Chondrocyte (in vitro differentiated cells): ENCODE measurements at places on chromosomes 4 and X. TPM values are rescaled to one million over a fixed set of nuclear protein-coding genes. Genes with fewer than 3 reads are reported as not detected.

DNA sequence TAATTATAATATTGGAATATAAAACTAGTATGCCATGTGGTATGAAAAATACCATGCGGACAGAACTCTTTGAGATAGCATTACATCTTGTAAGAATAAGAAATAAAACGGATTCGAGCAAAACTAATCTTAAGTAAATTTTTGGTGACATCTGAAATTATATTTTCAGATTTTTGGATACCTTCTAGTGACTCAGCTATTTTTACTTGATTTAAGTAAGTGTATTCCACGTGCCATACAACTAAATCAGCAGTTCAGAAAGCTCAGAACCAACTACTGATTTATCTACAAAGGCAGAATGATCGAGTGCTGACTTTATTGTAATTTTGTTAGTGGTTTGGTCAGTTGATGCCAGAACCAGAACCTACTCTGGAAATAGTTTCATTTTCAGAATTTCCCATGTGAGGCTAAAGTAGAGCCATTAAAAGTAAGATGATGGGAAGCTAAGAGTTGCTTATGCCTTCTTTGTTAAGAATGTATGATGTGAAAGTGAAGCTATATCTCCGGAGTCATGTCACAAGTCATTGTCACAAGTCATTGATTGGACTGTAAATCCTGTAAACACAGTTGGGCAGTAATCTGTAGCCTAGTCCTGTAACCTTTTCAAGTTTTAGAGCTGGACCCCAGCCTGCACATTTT lies 4.0 kb downstream of the ING2 start:
- H3K27me3 ChIP-seq, result no peaks in the 10 kb centered on the region
- DNase-seq, result no peak
- peaks cover 16% of the 10 kb centered on the region for H3K4me1 ChIP-seq
- peaks cover 12% of the 10 kb centered on the region for H3K36me3 ChIP-seq
- H3K27ac ChIP-seq, result no peak overlapping the region

DNA sequence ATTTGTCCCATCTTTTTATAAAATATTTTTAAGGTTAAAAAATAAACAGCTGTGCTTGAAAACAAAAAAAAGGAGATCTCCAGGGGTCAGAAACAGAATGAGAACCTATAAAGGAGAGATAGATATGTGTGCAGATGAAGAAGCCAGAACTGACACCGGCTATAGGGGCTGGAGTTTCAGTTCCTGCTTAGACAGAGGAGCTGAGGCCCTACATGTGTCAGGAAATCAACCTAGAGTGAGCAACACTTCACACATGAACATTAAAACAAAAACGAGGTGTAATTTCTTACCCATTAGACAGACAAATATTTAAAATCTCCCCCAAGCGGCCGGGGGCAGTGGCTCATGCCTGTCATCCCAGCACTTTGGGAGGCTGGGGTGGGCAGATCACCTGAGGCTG lies 17.8 kb upstream of the HUWE1 start:
- no peak overlapping the region for H3K4me3 ChIP-seq
- no peaks in the 10 kb centered on the region for H3K4me1 ChIP-seq
- H3K27me3 ChIP-seq, result no peaks in the 10 kb centered on the region
- H3K36me3 ChIP-seq, result peaks cover 2% of the 10 kb centered on the region

ZDHHC15 gene
- 0.13 to 0.51 TPM (median 0.15 TPM) in 3 replicates for total RNA-seq

FAM53A gene
- total RNA-seq, result 6.9 to 8.0 TPM (median 7.3 TPM) in 3 replicates

- peaks cover 28% of the 10 kb centered on the region for H3K4me1 ChIP-seq
- no peak for DNase-seq
- no peaks in the 10 kb centered on the region for H3K27me3 ChIP-seq
- H3K4me3 ChIP-seq, result no peak overlapping the region
- no peak overlapping the region for H3K27ac ChIP-seq
- H3K36me3 ChIP-seq, result peaks cover 1% of the 10 kb centered on the region
Observed at GRCh38 chr4:56302760-56303159, 84.5 kb downstream of the AASDH start.

GAGE12H gene
- not detected in 3 replicates for total RNA-seq

SETD7 gene
- total RNA-seq, result 56.0 to 63.6 TPM (median 56.3 TPM) in 3 replicates

DNA sequence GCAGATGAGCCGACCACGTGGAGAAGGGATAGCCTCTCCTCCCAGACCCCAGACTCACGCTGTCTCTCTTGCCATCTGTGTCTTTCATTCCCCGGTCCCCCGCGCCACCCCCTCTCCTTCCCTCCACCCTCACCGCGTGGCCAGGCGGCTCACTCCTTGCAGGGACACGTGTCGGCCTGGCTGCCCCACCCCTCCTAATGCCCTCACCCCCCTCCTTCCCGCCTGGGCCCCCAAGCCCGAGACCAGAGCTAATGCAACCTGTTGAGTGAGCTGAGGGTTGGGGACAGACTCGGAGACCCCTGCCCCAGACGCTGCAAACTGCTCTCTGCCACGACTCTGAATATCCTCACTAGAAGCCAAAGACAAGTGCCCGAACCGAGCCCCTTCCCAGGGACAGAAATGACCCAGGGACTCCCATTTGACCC lies 1.8 kb downstream of the SLC38A5 start:
- H3K4me1 ChIP-seq, result peaks cover 23% of the 10 kb centered on the region
- H3K27me3 ChIP-seq, result no peaks in the 10 kb centered on the region
- H3K27ac ChIP-seq, result no peak overlapping the region
- no peaks in the 10 kb centered on the region for H3K36me3 ChIP-seq

PHKA1 gene
- total RNA-seq, result 5.2 to 8.0 TPM (median 5.3 TPM) in 3 replicates

LIN54 gene
- total RNA-seq, result 12.2 to 13.3 TPM (median 12.3 TPM) in 3 replicates

- H3K27me3 ChIP-seq, result peaks cover 6% of the 10 kb centered on the region
- no peak overlapping the region for H3K27ac ChIP-seq
- no peaks in the 10 kb centered on the region for H3K4me1 ChIP-seq
- DNase-seq, result peak; percentile 61
Observed at GRCh38 chr4:170805352-170805751, 715.6 kb upstream of the AADAT start.

NSG1 gene
- total RNA-seq, result 0.42 TPM in 1 of 3 replicates, not detected in the others

- no peak overlapping the region for H3K27ac ChIP-seq
- H3K4me1 ChIP-seq, result peaks cover 6% of the 10 kb centered on the region
- no peak overlapping the region for H3K4me3 ChIP-seq
- DNase-seq, result no peak
Observed at GRCh38 chrX:68838571-68838910, 9.7 kb downstream of the EFNB1 start.

ANOS1 gene
- 9.6 to 23.1 TPM (median 22.3 TPM) in 3 replicates for total RNA-seq

PAGE2B gene
- total RNA-seq, result not detected in 3 replicates

XAGE1A gene
- total RNA-seq, result not detected in 3 replicates

DNA sequence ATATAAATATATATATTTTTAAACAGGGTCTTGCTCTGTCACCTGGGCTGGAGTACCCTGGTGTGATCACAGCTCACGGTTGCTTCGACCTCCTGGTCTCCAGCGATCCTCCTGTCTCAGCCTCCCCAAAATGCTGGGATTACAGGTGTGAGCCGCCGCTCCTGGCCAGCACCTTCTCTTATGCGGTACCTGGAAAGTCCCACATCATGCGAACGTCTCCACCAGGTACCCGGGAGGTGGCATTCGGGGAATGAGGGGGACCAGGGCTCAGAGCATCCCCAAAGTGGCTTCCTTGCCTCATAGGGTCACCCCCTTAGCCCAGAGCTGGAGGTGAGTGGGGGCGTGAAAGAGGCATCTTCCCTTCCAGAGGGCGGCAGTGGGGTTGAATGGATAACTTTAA lies 84.0 kb upstream of the PPP2R3B start:
- peaks cover 10% of the 10 kb centered on the region for H3K4me1 ChIP-seq
- no peak overlapping the region for H3K27ac ChIP-seq
- peak; percentile 44 for DNase-seq
- no peak overlapping the region for H3K4me3 ChIP-seq
- no peaks in the 10 kb centered on the region for H3K36me3 ChIP-seq

TMEM144 gene
- 2.6 to 4.1 TPM (median 3.0 TPM) in 3 replicates for total RNA-seq

ARMCX1 gene
- 36.0 to 46.1 TPM (median 36.7 TPM) in 3 replicates for total RNA-seq

- no peak overlapping the region for H3K4me3 ChIP-seq
- peak overlapping the region; percentile 25 for H3K27ac ChIP-seq
- peaks cover 4% of the 10 kb centered on the region for H3K36me3 ChIP-seq
- DNase-seq, result no peak
Observed at GRCh38 chrX:118603981-118604380, 108.4 kb downstream of the DOCK11 start.

GRCh38 chr4:118033148-118034052 lies 886 bp upstream of the NDST3 start:
- peaks cover 13% of the 10 kb centered on the region for H3K4me1 ChIP-seq
- H3K27ac ChIP-seq, result peak overlapping the region; percentile 38
- peak; percentile 83 for DNase-seq
- H3K4me3 ChIP-seq, result peak overlapping the region; percentile 75
- H3K36me3 ChIP-seq, result no peaks in the 10 kb centered on the region
- H3K27me3 ChIP-seq, result no peaks in the 10 kb centered on the region

ELOVL6 gene
- 11.0 to 16.0 TPM (median 12.8 TPM) in 3 replicates for total RNA-seq

- no peaks in the 10 kb centered on the region for H3K27me3 ChIP-seq
- H3K4me1 ChIP-seq, result no peaks in the 10 kb centered on the region
- peaks cover 24% of the 10 kb centered on the region for H3K36me3 ChIP-seq
- no peak for DNase-seq
Observed at GRCh38 chr4:145107126-145107525, 9.0 kb downstream of the ABCE1 start.

DNA sequence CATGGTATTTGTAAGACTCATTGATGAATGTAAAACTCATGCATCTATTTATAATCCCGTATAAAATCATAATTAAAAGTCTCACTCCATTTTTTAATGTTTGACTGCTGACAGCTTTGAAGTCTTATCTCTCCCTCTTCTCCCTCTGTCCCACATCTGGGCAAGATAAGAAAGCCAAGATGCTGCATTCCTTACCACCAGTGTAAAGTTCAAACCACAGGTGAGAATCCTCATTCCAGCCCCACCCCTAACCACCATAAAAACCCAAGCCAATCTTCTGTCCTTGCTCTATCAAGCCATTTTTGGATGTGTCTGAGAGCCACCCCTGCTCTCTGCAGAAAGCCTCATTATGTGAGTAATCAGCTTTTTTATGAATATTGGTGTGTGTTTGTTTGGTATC lies 59.3 kb upstream of the MAGED1 start:
- peaks cover 3% of the 10 kb centered on the region for H3K4me1 ChIP-seq
- H3K36me3 ChIP-seq, result peaks cover 2% of the 10 kb centered on the region
- no peaks in the 10 kb centered on the region for H3K27me3 ChIP-seq
- H3K27ac ChIP-seq, result no peak overlapping the region
- H3K4me3 ChIP-seq, result no peak overlapping the region

ZNF157 gene
- total RNA-seq, result 0.15 to 0.22 TPM in 2 of 3 replicates, not detected in the other

GRCh38 chrX:24360272-24360671 lies at the start of gene SUPT20HL1:
Gene SUPT20HL1, plus strand, starts transcription at chrX:24360639. Its CDS starts 2,122 bp downstream, at chrX:24362761.
- H3K36me3 ChIP-seq, result no peaks in the 10 kb centered on the region
- H3K27me3 ChIP-seq, result no peaks in the 10 kb centered on the region
- no peak within 1 kb of the TSS for H3K27ac ChIP-seq

GRCh38 chr4:112517067-112517634 lies 1.2 kb upstream of the NEUROG2 start:
- peaks cover 26% of the 10 kb centered on the region for H3K4me1 ChIP-seq
- peaks cover 87% of the 10 kb centered on the region for H3K27me3 ChIP-seq
- DNase-seq, result no peak
- H3K4me3 ChIP-seq, result peak overlapping the region; percentile 28
- H3K36me3 ChIP-seq, result peaks cover 3% of the 10 kb centered on the region

F8A1 gene
- 22.8 to 34.0 TPM (median 29.6 TPM) in 3 replicates for total RNA-seq

DNA sequence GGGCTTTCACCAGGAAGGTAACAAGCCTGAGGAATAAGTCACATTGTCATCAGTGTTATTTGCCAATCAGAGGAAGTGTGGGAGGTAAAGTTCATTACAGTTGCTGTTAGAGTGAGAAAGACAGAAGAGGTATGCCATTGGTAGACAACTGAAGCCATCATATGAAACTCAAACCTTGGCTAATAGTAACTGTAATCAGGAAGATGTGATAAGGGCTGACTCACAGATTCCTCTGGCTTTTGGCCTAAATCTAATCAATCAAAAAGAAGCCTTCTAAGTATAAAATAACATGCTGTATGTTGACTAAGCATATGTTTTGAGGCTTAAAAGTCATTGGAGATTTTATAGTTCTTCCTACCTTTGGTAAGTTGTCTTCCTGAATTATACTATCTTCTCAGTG lies 242.8 kb downstream of the PCDH7 start:
- H3K36me3 ChIP-seq, result peaks cover 2% of the 10 kb centered on the region
- no peak overlapping the region for H3K27ac ChIP-seq
- no peaks in the 10 kb centered on the region for H3K27me3 ChIP-seq
- H3K4me3 ChIP-seq, result no peak overlapping the region

GRCh38 chr4:138910914-138911336 lies 104.7 kb upstream of the NOCT start:
- H3K4me1 ChIP-seq, result peaks cover 26% of the 10 kb centered on the region
- no peaks in the 10 kb centered on the region for H3K36me3 ChIP-seq
- H3K4me3 ChIP-seq, result no peak overlapping the region

TMPRSS11B gene
- not detected in 3 replicates for total RNA-seq

PASD1 gene
- total RNA-seq, result not detected in 3 replicates

DNA sequence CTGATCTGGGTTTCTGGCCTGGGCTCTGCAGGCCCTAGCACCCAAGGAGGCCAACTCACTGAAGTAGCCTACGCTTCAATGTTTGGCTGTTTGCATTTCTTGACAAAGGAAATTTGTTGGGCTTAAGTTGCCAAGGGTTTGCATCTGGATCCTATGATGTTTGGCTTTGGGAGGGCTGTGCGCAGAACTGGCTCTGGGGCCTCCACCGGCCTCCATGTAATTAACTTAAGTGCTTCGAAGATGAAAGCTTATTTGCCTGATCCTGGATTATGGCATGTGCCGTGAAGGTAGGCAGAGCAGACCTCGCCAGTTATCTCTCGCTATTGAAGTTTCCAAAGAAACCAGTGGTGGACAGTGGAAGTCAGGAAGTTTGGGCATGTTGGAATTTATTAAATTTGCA lies 124.3 kb upstream of the STX18 start:
- H3K27me3 ChIP-seq, result peaks cover 4% of the 10 kb centered on the region
- DNase-seq, result no peak
- no peak overlapping the region for H3K27ac ChIP-seq
- no peak overlapping the region for H3K4me3 ChIP-seq
- H3K4me1 ChIP-seq, result peaks cover 39% of the 10 kb centered on the region

CXXC4 gene
- 0.05 TPM in 1 of 3 replicates, not detected in the others for total RNA-seq

- H3K27ac ChIP-seq, result no peak overlapping the region
- no peaks in the 10 kb centered on the region for H3K4me1 ChIP-seq
- H3K27me3 ChIP-seq, result peaks cover 21% of the 10 kb centered on the region
- DNase-seq, result no peak
- H3K4me3 ChIP-seq, result no peak overlapping the region
Observed at GRCh38 chr4:160142579-160142978, 1039.7 kb downstream of the RAPGEF2 start.

DNA sequence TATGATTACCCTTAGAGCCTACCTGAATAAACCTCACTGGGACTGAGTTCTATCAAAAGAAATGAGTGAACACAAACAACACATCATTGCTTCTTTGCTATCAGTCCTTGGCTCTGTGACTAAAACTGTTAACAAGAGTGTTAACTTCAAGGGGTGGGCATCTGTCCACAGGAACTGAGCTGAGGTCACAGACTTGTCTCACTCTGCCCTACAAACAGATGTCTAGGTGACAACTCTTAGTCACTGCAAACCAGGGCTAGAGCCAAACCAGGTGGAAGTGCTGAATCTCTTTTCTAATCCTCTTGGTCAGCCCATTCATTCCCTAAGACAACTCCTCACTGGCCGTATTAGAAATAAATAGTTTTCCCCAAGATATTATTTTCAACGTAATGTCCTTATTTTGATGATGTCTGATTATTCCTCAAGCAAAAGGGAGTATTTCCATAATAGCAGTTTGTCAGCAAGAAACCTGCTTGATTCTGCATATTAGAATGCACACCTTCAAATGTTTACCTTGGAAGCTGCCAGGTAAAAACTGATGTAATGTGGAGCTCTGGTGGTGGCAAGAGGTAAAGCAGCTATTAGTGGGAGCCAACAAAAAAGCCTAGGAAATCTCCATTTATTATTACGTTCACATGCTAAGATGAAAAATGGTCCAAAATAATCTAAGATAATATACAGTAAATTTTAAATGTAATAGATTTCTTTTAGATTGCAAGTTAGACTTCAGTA lies 4.0 kb downstream of the COL25A1 start:
- H3K4me1 ChIP-seq, result peaks cover 14% of the 10 kb centered on the region
- no peak overlapping the region for H3K4me3 ChIP-seq
